ENCODE measurements at places on chromosomes 4 and X.

DNA sequence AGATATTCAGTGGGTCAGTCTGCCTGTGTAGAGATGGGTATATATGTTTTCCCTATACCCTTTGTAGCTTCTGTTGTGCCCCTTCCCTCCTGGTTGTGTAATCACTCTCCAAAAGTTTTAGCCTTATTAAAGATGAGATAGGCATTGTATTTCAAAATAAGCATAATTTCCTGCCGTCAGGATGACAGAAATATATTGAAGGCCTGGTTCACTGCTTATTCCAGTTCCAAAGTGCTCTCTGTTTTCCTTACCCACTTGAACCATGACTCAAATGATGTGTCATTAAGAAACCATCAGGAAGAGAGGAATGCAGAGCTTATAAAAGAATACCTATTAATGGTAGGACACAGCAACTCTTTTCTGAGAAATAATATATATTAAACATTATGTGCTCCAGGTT lies 178.5 kb downstream of the GABRB1 start:
- DNase-seq, result peak; percentile 86

DNA sequence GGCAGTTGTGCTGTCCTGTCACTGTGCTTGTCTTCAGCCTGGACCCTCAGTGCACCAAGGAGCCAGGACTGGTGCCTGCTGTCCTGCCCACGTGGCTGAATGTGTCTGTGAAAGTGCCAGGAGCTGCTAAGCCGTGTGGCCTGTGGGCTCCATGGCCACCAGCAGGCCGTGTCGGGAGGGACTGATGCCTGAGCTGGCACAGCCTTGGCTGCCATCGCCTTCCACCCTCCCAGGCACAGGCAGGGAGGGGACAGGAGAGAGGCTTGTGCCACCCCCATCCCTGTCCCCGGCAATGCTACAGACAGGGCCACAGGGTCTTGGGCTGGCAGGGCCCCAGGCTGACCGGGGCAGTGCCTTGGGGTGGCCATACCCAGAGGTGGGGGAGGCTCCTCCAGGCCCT lies 24.8 kb downstream of the DOK7 start:
- DNase-seq, result no peak

GRCh38 chrX:80876877-80877276 lies 67.2 kb upstream of the BRWD3 start:
- peak; percentile 58 for DNase-seq

DNA sequence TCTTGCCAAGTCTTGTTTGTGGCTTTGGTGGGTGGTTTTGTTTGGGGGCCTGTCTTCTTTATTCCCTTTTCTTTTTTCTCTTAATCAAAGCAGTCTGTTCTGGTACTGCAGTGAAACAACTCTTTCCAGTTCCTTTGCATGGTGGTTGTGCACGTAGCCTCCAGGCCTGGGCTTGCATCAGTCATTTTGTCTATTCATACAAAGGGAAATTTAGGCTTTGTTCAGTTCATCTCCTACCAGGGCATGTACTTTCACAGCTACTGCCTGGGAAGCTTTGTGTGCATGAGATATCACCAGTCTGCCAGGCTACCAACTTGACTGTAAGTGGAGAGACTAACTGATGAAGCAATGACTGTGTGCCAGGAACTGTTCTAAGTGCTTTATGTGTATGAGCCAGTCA lies 8.5 kb downstream of the TRIM2 start:
- DNase-seq, result no peak

GRCh38 chr4:959338-960139 lies 13.8 kb downstream of the DGKQ start:
- no peak for DNase-seq

GRCh38 chr4:148770848-148771247 lies 328.6 kb upstream of the NR3C2 start:
- peak; percentile 5 for DNase-seq
